ENCODE measurements at places on chromosomes 4 and X.
A peak's percentile ranks its signal among the peaks of the same experiment; 100 is the strongest.

- DNase-seq = no peak
These were observed 88.6 kb upstream of the HHIP start for GRCh38 chr4:144557404-144557803.

DNA sequence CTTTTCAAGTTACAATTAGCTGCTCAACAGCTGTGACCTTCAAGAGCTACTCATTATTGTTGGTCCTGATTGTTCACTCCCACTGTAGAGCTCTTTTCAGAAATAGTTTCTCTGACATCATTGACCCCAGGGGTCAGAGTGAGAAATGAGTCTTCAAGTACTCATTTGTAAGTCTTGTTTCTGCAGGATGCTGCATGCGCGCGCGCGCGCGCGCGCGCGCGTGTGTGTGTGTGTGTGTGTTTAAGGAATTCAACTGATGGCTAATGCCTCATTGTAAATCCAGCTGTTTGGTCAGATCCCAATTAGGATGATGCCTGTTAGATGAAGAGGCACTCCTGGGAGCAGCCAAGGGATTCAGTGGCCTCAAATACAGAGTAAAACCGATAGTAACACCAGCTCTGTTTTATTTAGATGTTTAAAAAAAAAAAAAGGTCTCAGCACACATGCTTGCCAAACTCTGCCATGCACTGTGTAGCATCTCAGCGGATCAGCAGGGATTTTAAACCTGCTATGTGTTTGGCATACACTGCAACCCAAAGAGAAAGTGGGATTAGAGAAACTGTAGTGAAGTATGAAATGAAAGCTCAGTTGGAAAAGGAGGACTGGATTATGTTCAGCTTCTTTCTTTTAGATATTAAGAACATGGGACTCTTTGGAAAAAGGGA lies 332.3 kb downstream of the ADGRL3 start:
- DNase-seq = no peak

GRCh38 chr4:40340030-40340429 lies 4.9 kb downstream of the CHRNA9 start:
- DNase-seq = no peak

DNA sequence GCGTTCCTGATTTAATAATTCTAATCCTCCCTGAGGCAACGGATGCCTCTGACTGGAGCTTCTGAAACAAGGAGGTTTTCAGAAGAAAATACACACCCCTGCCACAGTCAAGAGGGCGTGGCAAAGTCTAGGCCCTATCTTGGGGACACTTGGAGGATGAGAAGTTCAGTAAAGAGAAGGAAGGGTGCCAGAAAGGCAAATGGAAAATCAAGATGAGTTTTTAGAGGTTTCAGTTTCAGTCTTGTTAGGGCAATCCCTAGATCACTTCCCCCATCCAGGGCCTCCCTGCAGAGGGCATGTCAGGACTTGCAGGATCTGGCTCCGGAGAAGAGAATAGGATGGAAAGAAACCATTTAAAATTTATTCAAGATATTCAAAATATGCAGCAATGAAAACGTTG lies 28.5 kb upstream of the FGF2 start:
- no peak for DNase-seq

GRCh38 chr4:87363552-87363951 lies 27.4 kb downstream of the HSD17B11 start:
- DNase-seq = no peak

DNA sequence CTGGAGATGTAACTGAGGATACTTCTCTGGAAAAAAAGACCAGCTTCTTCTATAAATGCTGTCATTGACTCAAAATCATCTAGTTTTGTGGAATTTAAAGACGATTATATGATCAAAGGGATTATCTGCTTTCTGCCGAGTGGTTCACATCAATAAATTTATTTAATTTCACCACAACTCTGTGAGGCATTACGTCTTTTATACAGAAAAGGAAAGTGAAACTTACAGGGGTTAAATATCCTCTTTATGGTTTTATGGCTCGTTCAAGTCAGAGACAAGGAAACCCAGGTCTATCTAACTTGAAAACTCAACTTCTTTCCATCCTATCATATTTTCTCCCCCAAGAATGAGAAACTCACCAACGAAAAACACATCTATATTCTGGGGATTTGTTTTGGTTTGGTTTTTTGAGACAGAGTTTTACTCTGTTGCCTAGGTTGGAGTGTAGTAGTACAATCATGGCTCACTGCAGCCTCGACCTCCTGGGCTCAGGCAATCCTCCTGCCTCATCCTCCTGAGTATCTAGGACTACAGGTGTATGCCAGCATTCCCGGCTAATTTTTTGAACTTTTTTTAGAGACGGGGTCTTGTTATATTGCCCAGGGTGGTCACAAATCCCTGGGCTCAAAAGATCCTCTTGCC lies 377.9 kb upstream of the EMCN start:
- DNase-seq = no peak

- no peak for DNase-seq
These were observed 151.3 kb upstream of the TTC29 start for GRCh38 chr4:147096667-147097604.

DNA sequence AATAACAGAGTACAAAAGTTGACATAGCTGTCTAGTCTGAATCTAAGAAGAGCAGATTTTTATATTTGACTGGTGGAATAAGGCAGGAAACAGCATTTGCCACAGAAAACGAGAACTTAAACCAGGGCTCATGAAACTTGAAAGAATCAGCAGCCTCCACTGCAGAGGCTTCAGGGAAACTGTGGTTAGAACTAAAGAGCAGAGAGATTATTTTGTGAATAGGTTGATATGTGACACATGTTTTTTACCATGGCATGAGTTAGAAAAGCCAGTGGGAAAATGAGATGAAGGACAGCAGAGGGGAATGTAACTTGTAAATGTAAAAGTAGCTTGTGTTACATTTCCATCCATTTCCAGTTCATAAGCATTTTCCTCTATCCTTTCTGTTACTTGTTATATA lies 63.7 kb upstream of the CAMK2D start:
- DNase-seq = peak; percentile 11

- DNase-seq = no peak
These were observed 27.3 kb upstream of the GPRASP2 start for GRCh38 chrX:102684772-102685520.

DNA sequence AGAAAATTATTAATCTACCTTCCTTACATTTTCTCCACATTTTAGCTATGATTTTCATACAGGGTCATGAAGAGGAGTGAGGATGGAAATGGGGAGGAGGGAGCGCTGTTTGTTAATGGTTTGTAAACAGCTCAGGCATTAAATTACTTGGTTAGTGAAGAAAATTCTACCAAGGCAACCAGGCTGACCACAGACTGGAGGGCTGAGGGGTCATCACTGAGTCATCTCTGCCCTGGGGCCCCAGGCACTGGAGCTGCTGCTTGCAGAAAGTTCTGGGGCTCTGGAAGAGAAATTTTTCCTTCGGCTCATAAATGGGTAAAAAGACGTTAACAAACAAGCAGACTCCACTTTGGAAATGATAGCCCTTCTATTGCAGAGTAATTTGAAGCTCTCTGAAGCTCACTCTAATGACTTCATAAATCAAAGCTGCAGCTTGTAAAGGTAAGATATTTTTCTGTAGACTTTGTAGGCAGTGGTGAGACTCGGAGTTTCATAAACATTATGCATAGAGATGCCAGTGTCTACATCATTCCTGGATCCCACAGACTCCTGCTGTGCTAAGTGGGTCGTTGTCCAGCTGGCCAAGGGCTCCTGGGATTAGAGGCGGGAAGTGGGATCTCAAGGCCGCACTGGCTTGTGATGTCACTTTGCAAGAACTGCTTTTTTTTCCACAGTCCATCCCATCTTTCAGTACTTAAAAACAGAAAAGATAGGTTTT lies 159.6 kb downstream of the PTTG2 start:
- DNase-seq = no peak

DNA sequence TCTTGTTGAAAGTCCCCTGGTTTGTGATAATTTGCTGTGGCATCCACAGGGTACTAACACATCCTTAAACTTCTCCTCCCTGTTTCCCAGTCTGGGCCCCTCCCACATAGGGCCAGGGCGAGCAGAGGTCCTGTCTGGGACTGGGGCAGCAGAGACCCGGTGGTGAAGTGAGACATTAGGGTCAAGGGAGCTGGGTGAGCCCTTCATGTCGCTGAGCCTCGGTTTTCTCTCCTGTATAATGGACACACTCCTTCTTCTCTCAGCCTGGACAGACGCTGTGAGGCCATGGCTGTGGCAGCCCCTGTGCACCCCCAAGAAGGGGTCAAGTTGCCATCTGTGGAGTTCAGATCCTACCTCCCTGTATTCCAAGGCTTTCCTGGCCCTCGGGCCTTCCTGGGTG lies 33.0 kb upstream of the HMX1 start:
- peak; percentile 1 for DNase-seq

- no peak for DNase-seq
These were observed 45.8 kb upstream of the SERTM2 start for GRCh38 chrX:111465669-111466068.

DNA sequence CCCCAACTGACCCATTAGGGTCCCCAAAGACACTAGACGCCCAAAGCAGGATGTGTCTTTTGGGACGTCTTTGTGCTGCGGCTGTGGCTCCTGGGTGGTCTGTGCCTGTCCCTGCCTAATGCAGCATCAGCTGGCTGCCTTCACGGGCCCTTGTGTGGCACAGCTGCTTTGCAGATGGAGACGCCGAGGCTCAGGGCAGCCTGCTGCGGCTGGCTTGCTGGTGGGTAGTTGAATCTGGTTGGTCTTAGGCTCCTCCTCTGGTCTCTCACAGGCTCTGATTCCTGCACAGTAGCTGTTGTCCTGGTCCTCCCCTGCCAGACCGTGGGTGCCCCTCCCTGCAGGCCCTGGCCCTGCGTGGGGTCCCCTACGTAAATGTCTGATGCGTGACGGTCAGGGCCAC lies 8.1 kb downstream of the CPZ start:
- no peak for DNase-seq

DNA sequence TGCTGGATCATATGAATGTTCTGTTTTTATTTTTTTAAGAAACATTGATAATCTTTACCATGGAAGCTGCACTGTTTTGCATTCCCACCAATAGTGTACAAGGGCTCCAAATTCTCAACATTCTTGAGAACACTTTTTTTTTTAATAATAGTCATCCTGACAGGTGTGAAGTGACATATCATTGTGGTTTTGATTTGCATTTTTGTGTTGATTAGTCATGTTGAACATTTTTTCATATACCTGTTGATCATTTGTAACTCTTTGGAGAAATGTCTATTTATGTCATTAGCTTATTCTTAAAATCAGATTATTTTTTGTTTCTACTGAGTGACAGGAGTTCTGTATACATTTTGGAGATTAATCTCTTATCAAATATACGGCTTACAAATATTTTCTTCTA lies 408.5 kb downstream of the GLUD2 start:
- DNase-seq = no peak

GRCh38 chr4:159212675-159213293 lies 109.9 kb downstream of the RAPGEF2 start:
- DNase-seq = no peak

- no peak for DNase-seq
These were observed 580 bp upstream of the PLS3 start for GRCh38 chrX:115560211-115560977.

DNA sequence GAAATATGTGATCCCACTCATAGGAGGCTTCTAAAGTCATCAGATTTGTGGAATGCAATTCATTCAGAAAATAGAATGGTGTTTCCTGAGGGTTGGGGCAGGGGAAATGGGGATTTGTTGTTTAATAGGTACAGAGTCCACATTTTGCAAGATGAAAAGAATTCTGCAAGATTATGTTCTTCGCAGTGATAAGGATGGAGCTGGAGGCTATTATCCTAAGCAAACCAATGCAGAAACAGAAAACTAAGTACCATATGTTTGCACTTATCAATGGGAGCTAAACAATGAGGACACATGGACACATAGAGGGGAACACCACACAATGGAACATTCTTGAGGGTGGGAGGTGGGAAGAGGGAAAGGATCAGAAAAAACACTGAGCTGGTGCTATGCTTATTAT lies 144.3 kb upstream of the NLGN4X start:
- no peak for DNase-seq

- DNase-seq = no peak
These were observed 86.3 kb downstream of the FBXL5 start for GRCh38 chr4:15568821-15569220.

GRCh38 chr4:1038948-1039492 lies 27.6 kb downstream of the FGFRL1 start:
- DNase-seq = no peak

- DNase-seq = no peak
These were observed 123.1 kb upstream of the SLC34A2 start for GRCh38 chr4:25532591-25532990.

DNA sequence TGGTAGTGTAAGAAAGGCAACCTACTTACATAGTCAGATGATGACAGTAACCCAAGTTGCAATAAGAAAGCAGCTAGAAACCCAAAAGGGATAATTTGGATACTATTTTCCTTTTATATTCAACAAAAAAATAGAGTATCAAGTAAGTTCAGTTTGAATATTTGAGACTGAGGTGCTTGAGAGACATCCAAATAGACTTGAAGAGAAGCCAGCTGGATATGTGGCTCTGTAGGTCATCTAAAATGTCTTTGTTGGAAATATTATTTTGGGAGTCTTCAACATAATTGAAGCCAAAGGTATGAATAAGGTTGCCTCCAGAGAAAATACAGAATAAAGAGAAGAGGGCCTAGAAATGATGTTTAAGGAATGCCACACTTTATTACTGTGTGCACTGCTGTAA lies 438.2 kb upstream of the DIAPH2 start:
- DNase-seq = no peak

GRCh38 chr4:16006771-16007446 lies 43.9 kb upstream of the FGFBP2 start:
- no peak for DNase-seq

DNA sequence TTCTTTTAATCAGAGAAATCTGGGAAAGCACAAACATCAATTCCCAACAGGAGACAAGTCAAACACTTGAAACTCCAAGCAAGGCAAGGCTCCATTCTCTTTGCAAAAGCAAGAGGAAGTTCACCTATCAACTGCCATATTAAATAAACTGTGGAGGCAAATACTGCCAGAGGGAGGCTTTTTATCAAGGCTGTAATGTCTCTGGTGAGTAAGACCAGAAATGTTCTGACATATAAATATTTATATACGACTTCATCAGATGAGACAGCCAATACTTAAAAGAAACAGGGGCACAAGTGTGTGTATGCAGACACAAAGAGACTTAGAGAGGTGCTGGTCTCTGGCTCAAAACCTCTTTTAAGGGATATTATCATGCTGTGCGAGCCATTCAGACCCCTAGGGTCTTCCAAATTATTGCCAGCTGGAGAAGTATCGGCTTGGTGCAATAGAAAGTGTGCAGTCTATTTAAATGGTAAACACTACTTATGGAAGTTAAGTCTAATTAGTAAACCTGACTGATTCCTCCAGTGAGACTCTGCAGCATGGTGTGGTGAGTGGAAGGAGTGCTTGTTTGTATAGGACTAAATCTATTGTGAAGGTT lies 24.4 kb downstream of the DCX start:
- DNase-seq = no peak

Measured in activated naive CD4-positive, alpha-beta T cell treated with anti-CD3 and anti-CD28 coated beads, Interleukin-2, amount 50 U/mL, for 16 hours (primary cell).